ENCODE measurements at places on chromosomes 5 and 9.

DNA sequence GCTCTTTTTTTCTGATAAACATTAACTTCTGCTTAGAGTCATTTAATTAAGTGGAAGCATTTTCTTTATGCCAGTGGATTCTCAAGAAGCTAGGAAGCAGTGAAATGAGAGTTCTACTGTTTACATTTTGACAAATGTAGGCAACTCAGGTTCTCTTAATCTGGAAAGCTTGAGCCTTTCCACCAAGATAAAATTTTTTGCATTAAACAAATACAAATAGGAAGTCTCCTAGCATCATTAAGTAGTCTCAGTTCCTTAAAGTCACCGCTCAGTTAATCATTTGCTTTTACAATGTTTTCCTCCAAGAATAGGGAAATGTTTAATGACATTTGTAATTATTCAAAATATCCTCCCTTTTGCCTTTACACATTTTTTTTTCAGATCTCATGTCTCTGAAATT is 290.4 kb upstream of the PDE4D start:
- no peak for DNase-seq

DNA sequence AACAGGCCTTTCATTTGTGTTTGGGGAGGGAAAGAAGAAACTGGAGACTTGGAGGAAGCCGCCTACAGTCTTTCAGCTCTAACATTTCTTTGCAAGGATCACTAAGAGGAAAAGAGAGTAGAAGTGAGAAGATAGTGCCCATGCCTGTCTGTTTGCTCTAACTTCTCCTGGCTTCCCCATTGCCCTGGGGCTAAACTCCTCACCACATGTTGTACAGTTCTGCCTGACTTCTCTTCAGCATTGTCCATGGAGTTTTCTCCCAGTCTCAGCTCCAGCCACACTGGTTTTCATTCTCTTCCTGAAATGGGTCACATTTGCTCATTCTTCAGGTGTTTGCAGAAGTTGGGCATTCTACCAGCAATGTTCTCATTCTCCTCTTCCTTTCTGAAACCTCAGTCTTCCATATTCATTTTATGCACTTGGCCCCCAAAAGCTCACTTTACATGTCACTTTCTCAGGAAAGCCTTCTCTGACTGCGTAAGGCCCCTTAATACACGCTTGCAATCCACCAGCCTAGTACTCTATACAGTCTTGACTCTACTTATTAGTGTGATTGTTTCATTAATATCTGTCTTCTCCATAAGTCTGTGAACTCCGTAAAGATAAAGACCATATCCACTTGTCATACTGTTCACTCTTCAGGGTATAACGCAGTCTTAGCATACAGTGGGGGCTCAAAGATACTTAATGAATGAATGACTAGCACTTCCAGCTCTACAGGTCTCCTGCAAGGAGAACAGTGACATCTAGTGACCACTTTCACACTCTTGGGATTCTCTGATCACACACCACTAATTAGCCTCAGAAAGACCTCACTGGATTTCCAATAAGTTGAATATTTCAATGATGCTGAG is 40.2 kb upstream of the TRIM32 start:
- DNase-seq = no peak

DNA sequence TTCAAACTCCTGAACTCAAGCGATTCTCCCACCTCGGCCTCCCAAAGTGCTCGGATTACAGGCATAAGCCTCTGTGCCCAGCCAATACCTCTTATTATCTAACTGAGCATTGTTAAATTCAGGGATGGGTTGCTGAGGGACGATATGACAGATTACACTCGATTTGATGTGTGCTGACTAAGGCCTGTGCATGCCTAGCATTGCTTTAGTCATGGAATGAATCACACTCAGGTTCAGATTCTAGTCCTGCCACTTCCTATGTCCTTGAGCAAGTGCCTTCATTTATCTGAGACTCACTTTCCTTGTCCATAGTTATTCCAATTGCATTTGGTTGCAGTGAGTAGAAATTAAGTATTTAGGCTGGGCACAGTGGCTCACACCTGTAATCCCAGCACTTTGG is 19.5 kb downstream of the THBS4 start:
- no peak for DNase-seq

GRCh38 chr9:129428864-129429577 is 191.9 kb downstream of the C9orf50 start:
- no peak for DNase-seq

DNA sequence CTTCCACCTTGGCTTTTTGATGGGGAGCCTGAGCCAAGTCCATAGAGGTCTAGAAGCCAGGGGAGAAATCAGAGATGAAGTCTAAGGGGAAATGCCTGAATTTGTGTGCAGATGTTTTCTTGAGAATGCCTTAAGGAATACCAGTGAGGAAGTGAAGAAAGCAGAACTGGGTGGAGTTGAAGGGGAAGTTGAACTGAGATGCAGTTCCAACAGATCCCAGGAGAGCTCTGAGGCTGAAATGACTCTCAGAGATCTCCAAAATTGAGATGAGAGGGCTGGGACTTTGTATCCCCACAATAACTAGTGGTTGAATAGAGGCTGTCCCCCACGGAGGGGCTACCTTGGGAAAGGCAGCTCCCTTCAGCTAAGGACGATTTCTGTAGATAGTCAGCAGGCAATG is 197.1 kb downstream of the ZNF462 start:
- DNase-seq = no peak

DNA sequence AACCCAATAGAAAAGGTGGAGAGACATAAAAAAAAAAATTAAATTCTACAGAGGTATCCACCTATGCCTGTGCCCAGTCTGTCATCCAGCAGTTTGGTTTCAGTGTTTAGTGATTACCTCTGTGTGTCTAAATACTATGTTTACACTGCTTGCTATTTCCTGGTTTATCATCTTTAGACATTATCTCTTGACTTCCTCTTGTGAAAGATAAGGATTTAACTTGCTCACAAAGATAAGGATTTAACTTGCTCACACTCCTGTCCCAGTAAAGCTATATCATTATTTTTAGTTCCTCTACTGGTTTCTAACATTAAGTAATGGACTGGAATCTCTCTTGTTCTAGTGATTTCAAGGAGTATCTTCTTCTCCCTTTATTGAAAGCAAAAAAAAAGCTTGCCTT is 53.9 kb upstream of the ZFR start:
- DNase-seq = no peak

GRCh38 chr5:133330956-133331355 is 279.1 kb downstream of the HSPA4 start:
- DNase-seq = no peak

DNA sequence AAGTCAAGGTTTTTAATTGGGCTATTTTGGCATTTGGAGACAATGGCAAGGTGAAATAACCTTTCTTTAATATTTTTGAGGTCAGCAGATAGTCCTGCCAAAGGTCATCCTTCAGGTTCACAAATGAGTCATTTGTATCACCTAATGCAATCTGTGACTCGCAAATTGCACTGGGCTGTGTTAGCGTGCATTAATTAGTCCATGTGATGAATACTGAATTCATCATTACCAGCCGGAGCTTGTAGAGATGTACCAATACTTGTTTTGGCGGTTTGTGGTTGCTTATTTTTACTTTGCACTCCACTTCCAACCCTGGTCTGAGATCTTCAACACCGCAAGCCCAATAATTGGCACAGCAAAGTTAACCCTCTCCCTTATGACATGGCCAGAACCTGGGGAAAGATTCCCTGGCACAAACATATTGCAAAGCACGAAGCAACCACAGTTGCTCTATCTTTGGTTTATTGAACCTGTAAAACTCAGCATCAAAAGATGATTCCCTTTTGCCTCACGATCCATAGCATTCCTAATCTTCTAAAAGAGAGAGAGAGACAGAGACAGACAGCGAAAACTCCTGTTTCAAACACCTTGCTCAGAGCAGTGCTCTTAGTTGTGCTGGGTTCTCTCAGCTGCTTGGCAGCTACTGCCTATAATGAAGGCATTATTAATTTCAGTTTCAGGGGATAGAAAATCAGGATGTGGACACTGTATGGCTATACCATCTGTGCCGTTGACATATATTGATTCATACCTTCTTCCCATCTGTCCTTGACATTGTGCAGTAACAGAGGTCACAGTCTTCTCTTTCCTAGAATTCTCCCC is 178.1 kb downstream of the EBF1 start:
- DNase-seq = no peak

DNA sequence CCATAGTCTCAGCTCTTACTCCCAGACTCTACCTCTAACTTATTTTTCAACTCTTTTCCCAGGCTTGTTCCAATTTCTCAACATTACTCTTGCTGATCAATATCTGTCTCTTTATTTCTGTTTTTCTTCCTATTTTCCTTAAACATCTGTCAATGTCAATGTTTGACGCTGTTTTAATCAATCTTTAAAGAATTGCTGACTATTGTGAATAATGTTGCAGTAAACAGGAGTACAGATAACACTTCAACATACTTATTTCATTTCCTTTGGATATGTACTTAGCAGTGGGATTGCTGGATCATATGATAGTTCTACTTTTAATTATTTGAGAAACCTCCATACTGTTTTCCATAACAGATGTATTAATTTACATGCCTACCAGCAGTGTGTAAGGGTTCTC is 229.0 kb downstream of the TRIM36 start:
- DNase-seq = no peak

DNA sequence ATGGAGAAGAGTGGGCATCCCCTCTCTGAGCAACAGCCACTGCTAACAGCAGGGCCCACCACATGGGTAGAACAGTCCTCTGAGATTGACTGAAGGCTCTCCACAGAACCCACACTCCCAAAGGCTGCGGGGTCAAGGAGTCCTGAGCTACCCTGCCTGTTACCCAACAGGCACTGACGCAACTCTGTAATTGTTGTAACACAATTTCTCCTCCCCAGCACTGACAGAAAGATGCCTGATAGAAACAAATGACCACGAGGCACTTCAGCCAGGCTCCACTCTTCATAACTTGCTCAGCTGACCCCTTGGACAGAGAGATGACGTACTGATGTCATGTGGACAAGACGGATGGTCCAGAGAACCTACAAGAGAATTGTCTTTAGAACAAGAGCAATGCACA is 220.7 kb downstream of the SPOCK1 start:
- DNase-seq = no peak

- DNase-seq = no peak
These were observed 558.8 kb upstream of the ADAMTS16 start for GRCh38 chr5:4581289-4581688.

- DNase-seq = no peak
These were observed 28.6 kb upstream of the NSMF start for GRCh38 chr9:137487454-137488326.

DNA sequence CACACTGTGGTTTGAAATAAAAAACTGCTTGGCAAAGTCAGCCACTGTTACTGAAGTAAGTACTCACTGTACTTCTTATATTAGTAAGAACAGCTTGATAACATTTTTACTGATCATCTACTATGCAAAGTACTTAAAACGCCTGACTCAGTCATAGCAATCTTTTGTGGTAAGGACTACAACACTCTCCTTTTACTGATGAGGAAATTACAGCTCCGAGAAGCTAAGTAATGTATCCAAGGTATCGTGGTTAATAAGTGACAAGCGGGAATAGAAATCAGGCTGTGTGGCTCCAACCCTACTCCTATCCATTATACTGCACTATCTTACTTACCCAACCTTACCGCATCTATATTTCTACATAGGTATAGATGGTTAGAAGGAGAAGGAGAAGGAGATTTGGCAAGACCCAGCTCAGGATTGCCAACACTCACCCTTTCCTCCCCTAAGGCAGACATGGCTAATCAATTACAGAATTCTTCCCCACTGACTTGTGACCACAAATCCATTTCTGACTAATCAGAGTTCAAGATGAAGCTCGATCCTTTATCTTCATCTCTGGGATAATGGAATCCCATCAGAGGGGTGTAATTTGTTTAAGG is 281.4 kb downstream of the SPOCK1 start:
- no peak for DNase-seq

- DNase-seq = no peak
These were observed 5.9 kb downstream of the C9orf153 start for GRCh38 chr9:86253577-86253976.

DNA sequence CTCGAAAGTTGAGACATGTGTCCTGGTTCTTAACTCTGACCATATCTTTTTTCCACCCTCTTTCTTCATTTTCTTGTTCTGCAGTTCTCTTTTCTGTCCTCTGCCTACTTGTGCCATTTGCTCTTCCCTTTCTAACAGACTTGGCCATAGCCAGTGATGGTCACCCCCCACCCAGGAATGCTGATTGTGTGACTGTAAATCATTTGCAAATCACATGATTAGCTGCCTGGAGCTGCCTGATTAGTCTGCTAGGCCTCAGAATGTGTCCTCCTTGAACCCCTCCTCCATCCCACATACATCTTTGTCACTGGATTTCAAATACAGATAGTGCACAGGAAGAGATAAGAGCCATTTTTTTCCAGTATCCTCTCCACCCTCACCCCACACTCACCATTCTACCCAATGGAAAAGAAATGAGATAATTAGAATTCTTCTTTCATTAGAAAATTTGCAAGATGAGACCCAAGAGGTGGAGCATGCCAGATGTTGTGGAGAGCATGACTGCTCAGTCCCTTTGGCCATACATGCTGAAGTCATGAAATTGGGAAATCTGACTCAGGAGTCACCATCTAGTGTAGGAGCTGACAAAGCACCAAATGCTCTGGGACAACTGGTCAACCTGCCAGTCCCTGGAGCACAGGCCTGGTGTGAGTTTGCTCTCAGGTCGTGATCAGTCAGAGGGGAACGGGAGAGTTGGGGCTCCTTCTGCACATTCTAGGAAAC is 538.2 kb downstream of the CCDC171 start:
- DNase-seq = no peak

- no peak for DNase-seq
These were observed 99.8 kb downstream of the ESM1 start for GRCh38 chr5:54885636-54886035.

DNA sequence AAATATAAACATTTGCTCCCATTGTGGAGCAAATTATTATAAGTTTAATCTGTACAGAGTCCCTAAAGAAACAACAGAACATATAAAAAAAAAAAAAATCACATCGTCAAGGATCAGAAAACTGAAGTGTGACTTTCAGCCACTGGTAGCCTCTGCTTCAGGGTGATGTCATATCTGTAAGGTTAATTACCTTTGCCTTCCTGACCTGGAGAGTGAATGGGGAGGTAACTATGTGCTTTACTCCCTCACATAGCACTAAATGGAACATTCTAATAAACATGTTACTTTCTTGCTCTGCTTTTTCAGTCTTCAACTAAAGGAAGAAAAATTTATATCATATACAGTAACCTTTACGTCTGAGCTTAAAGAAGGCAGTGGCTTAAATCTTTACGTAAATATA is 70.3 kb upstream of the TRPM3 start:
- DNase-seq = no peak

- DNase-seq = no peak
These were observed 21.8 kb upstream of the RLN1 start for GRCh38 chr9:5361326-5362010.

GRCh38 chr5:82799361-82800077 is 277.7 kb downstream of the TMEM167A start:
- DNase-seq = no peak

Data from activated naive CD4-positive, alpha-beta T cell treated with anti-CD3 and anti-CD28 coated beads, Interleukin-2, amount 50 U/mL, for 72 hours (primary cell).